Right ventricle myocardium inferior (tissue), 1 donor: ENCODE measurements at places on chromosomes 3 and 15.

- no peak for DNase-seq
Observed at GRCh38 chr3:34793057-34793456, 846.3 kb upstream of the ARPP21 start.

GRCh38 chr3:152196782-152197181 is 71.9 kb upstream of the MBNL1 start:
- DNase-seq, result no peak

- no peak for DNase-seq
Observed at GRCh38 chr15:50883903-50884302, 24.6 kb upstream of the AP4E1 start.

GRCh38 chr15:91257746-91258414 is 157.8 kb downstream of the SV2B start:
- DNase-seq, result no peak

DNA sequence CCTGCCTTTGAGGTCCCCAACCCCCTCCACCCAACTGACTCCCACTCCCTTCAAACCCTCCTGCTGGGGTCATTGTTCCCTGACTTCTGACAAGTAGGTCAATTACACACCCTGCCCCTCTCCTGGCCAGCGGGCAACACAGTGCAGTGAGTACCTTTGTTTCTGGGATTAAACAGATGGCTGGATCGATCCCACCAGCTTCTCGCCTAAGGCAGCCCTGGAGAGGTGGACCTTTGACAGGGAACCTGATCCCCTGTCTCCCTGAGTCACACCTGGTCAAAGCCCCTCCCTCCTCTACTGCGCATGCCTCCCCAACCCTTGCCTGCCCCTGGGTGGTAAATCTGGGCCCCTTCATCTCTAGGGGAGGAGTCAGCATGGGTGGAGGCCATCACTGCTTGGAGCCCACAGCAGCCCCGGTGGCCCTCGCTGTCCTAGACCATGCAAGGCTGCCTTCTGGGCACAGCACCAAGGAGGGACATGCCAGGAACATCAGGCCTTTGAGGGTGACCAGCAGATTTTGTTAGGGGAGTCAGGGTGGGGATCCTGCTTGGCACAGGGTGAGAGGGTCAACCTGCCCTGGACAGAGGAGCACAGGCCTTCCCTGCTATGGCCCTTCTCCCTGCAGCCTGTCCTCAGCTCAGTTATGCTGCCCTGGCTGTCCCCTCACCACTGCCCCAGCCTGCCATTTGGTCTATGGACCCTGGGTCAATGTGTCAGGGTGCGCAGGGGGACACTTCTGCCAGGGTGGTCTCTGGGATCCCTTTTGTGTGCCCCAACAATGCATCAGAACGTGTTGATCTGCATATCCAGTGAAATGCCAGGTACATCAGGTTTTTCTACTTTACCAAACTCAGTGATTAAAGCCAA is 9.8 kb upstream of the PRR23E start:
- no peak for DNase-seq

GRCh38 chr3:128813097-128813496 is 66.3 kb upstream of the ACAD9 start:
- DNase-seq, result no peak

DNA sequence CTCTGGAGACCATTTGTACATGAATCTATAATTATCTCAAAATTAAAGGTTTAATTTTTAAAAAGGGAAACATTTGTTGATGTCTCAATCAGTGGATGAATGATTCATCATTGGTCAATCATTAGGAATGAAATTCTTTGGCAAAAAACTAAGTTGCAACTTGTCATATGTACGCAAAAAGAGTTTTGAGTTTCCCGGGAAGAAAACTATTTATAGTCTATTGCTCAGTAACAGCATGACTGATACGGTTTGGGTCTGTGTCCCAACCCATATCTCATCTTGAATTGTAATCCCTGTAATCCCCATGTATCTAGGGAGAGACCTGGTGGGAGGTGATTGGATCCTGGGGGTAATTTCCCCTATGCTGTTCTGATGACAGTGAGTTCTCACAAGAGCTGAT is 765.8 kb upstream of the ROBO1 start:
- DNase-seq, result no peak

- no peak for DNase-seq
Observed at GRCh38 chr15:60399246-60399915, 1.6 kb upstream of the ANXA2 start.

DNA sequence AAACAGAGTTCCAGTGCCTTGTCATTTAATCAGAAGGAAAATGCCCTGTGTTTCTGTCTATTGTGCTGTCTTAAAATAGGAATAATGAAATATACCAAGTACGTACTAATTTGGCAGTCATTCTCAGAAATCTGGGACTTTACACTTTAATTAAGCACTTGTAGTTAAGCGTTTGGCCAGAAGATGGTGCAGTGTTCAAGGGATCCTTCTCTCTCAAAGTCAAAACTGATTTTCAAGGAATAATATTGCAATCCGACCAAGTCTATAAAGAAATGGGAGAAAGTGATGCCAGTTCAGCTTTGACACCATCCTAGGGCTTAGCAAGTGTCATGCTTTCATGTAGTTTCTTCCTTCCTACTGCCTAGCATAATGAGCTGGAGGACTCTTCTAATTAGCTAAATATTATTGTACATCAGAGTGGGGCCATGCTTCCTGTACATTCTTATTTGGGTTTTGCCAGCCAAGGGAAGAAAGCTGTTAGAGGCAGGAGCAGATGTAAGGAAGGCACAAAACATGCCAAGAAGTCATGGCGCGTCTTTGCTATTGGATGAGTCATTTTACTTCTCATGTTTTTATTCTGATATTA is 64.8 kb downstream of the SAMMSON start:
- DNase-seq, result no peak

DNA sequence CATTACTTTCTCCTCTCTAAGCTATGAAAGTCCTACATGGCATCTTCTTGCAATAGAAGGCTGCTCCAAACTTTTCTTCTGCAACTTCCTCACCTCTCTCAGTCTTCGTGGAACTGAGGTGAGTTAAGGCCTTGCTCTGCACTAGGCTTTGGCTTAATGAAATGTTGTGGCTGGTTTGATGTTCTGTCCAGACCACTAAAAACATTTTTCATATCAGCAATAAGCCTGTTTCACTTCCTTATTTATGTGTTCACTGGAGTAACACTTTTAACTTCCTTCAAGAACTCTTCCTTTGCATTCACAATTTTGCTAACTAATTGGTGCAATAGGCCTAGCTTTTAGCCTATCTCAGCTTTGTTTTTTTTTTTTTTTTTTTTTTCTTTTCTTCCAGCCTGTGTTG is 335.3 kb upstream of the NECTIN3 start:
- DNase-seq, result no peak

GRCh38 chr3:115040673-115041286 is 106.3 kb downstream of the ZBTB20 start:
- DNase-seq, result no peak

GRCh38 chr15:77228828-77229227 is 157.9 kb upstream of the TSPAN3 start:
- DNase-seq, result no peak

- DNase-seq, result no peak
Observed at GRCh38 chr3:170145278-170145677, 36.3 kb downstream of the PHC3 start.

- no peak for DNase-seq
Observed at GRCh38 chr15:54312528-54312927, 334.3 kb downstream of the UNC13C start.

DNA sequence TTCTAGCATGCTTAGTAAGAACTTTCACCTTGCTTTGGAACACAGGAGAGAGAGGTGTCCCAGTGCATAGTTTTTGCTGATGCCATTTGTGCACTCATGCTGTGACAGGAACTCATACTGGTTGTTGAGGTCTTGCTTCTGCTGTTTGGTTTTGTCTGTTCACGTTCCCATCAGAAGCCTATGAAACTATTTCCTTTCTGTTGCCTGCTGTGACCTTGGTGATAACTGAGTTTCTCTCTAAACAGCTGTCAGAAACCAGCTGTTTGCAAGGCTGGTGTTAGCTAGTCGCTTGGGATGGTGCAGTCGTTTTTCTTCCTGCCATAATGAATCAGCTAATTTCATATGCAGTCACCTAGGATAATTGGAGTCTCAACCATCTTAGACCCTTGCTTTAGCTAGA is 724.1 kb downstream of the GRM7 start:
- DNase-seq, result no peak

GRCh38 chr15:101048176-101048575 is 129.0 kb downstream of the LRRK1 start:
- no peak for DNase-seq

GRCh38 chr3:141454906-141455602 is 31.8 kb upstream of the RASA2 start:
- no peak for DNase-seq

DNA sequence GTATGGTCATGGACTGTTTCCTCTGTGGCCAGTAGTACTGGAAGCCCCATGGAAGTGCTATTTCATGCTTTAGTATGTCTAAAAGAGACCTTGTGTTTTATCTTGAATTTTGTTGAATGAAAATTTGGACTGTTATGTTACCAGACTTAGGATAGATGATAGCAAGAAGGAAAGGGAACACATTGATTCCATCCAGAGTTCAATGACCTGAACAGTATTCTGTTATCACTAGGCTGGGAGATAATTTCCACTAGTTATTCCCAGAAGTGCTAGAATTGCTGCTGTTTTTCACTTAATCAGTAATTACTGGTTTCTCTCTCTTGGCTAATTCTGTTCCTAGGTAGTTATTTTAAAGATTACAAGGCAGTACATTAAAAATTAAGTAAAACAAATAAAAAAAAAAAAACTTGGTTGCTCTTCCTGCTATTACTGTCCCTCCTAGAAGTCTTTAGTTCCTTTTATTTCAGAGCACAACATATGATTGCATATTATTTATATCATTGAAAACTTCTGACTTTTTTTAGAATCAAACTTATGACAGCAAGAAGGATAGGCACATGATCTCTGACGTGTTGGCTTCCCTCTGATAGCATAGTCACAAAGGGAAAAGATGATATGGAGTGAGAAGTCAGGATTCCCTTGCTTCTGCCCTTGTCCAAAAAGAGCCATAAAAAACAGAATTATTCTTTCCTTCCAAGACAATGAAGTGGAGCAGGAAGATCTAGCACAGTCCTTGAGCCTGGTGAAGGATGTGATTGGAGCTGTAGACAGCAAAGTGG is 72.2 kb downstream of the KLHL25 start:
- no peak for DNase-seq

DNA sequence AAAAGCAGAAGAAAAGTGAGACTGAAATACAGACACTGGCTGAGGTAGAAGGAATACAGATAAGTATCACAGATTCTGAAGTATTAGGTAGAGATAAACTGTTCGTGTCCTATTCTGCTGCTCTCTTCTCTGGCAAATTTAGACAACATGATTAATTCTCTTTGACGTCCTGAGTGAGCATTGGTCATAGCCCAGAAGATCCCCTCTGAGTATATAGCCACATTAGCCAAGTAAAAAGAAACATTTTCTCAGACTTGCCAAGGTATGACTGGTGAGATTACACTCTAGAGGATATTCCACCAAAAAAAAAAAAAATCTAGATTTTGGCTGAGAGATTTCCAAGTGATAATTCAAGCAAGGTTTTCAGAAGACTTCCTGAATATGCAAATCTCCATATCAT is 111.4 kb upstream of the ALCAM start:
- no peak for DNase-seq

GRCh38 chr15:96947296-96948229 is 617.1 kb downstream of the NR2F2 start:
- no peak for DNase-seq

- DNase-seq, result no peak
Observed at GRCh38 chr15:85870216-85871014, 75.7 kb upstream of the KLHL25 start.

DNA sequence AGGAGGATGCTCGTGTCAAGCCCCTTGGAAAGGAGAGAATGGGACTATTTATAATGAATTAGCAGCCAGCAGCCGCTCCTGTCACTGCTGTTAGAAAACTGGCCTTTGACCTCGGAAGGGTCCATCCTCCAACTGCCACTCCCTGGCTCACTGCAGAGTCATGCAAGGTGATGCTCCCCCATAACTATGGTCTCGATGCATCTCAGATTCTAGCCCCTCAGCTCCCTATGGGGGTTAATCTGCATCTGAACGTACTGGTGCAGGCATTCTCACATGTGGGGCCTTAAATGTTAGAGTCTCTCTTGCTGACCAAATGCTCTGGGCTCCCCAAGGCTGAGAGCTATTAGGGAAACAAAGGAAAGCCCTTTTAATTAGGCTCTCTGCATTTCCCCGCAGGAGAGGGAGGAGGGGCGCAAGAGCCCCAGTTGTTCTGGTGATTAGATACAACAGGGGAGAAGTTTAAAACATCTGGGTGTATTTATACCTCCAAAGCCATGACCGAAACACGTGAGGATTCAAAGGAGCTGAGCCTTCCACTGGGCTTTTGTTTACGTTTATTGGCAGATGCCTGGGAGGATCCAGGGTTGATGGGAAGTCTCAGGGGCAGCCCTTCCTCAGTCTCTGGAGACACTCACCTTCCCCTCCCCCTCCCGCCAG is 182.5 kb downstream of the OPA1 start:
- no peak for DNase-seq

GRCh38 chr15:70048578-70049514 is 48.9 kb downstream of the TLE3 start:
- no peak for DNase-seq

GRCh38 chr3:4838621-4839022 is 140.6 kb upstream of the BHLHE40 start:
- DNase-seq, result no peak

- DNase-seq, result no peak
Observed at GRCh38 chr3:121883507-121883906, 10.7 kb upstream of the SLC15A2 start.

DNA sequence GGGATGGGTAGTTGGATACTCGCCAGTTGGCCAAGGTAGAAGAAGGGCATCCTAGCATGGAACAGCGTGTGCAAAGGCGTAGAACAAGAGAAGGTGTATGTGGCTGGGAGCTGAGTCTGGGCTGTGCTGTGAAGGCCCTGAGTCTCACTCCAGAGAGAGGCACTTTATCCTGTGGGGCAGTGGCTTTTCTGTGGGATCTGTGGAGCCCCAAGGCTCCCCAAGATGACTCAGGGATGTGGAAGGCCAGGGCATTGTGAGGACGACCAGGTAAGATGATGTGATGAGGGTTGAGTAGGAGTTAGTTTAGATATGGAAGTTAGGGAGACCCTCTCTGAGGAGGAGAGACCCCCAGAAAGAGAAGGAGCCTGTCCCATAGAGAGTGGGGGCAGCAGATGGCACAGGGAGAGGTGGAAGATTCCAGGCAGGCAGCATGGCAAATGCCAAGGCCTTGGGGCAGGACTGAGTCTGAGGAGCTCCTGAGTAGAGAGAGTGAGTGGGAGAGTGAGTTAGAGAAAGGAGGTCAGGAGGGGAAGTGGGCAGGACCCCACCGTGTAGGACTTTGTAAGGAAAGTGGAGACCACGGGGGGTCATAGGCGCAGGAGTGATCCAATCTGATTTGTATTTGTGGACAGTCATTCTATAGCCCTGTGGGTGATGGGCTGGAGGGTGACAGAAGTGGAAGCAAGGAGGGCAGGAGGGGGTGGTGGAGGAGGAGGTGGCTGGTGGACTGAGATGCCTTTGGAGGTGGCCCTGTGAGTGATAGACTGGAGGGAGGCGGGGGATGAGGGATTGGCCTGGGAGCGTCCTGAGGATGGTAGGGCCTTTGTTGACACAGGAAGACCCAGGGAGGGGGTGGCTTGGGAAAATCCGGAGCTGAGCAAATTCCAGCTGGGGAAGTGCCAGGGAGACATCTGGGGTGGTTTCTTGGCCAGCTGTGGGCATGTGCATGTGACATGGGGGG is 50.3 kb downstream of the FBLN2 start:
- DNase-seq, result no peak

GRCh38 chr3:6549296-6549695 is 311.6 kb upstream of the GRM7 start:
- no peak for DNase-seq

- DNase-seq, result no peak
Observed at GRCh38 chr3:106635271-106635670, 742.0 kb upstream of the CCDC54 start.

- DNase-seq, result no peak
Observed at GRCh38 chr3:19264424-19264823, 116.1 kb downstream of the KCNH8 start.
